CD8-positive, alpha-beta T cell (primary cell): ENCODE measurements at places on chromosomes 2 and 18.

DNA sequence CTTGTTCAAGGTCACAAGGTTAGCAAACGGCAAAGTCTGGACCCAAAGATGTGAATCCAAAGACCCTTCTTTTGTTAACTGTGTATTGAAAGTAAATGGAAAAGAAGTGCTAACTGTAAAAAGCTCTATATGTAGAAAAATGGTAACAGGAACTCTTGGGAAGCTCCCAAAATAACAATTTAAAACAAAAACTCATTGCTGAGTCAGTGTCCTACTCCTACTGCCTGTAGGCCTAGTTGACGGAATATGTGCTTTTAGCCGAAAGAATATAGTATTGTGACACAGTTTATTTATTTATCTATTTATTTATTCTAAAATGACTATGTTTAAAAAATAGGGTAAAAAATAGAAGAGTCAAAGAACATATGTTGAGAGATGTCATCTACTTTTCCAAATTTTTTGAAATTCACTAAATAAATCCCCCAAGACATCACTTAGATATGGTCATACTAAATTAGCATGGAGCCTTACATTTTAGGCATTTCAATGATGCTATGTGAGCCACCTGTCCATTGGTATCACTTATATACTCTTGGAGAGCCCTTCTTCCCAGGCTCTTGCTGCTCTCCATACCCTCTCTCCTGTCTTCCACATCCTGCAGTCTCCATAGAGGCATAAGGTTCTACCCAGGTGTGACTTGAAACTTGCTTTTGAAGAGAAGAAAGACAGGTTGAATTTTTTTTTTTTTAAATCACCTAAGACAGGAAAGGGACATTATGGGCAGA lies 13.7 kb downstream of the COL5A2 start:
- DNase-seq: no peak

DNA sequence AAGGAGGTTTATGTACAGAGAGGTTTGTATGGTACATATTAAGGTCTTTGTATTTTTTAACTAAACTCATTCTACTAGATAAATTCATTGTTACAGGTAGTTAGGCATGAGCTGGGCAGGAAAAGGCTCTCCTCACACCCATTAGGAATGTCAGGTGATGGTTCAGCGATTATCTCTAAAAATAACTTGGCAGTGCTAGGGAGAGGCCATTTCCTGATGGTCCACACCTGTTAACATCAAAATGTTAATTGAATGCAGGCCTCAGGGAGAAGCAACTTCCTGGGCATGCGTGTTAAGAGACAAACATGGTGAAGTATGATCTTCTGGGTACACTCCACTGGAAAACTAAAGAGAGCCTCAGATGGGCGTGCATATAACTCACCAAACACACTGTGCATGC lies 73.6 kb downstream of the ARL6IP6 start:
- no peak for DNase-seq

- DNase-seq: no peak
Measured at GRCh38 chr18:29309366-29309765, 1132.4 kb upstream of the CDH2 start.

DNA sequence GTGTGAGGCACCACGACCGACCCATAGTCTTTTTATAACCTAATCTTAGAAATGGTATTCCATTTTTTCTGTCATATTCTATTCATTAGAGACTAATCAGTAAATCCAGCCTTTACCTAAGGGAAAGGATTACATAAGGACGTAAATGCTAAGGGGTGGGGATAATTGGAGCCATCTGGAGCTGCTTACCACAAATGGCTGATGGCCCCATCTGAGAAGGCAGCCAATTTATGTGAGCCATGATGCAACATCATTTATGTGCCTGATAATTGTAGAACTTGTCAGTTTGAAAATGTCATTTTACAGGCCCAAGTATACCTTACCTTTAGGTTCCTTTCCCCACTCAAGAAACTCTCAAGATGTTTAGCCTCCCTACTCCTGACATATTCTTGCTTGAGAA lies 44.0 kb downstream of the ARHGEF33 start:
- DNase-seq: no peak

DNA sequence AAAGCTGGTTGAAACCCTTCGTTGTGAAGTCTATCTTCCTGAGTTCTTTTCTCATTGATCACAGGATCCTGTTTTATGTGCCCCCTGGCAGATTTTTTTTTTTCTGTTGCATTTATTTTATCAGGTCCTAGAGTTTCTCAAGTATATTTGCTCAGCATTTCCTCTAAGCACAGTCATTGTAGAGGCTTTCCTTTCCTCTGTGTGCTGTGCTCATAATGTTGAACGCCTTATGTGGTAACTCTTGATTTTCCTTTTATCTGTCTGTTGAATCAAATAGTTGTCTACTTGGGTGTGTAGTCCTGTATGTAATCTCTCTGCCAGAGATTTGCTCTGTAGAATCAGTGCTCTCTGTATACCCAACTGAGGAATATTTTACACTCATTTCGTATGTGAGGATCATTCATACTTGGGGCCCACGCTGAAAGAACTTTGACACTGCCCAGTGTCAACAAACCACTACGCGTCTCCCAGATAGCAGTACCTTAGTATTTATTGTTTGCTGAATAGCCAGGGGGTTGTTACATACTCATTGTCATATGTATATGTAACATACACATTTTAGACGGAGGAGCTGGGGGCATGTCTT lies 118.2 kb downstream of the CTNNA2 start:
- no peak for DNase-seq

DNA sequence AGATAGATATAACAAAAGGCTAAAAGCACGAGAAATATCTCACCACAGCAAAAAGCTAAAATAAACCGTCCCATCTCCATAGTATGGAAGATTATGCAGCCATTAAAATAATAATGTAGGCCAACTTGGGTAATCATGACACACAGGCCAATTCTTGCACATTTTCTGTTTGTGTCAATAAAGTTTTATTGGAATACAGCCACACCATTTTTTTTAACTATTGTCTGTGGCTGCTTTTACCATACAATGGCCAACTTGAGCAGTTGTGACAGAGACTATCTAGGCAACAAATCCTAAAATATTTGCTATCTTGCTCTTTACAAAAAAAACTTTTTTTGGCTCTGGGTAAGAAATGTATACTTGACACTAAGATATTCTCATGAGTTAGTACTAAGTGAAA lies 212.5 kb downstream of the LRRTM4 start:
- DNase-seq: no peak

- DNase-seq: no peak
Measured at GRCh38 chr2:37201208-37201607, 4.9 kb downstream of the CEBPZOS start.

DNA sequence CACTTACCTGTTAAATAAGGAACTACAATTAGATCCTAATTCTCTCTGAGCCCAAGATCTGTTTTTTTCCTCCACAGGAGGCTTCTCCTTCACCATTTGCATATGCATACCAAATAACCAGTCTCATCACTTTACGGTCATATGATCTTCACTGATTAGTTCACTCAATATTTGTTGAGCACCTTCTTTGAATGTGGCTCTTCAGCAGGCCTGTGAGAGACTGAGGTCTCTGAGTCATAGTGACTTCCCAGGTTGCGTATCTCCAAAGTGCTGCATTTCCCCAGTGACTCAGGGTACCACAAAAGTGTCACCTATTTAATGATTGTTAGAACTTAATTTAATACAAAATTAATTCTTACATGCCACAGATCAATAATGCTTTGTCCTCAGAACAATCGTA lies 108.8 kb upstream of the TRIB2 start:
- no peak for DNase-seq

DNA sequence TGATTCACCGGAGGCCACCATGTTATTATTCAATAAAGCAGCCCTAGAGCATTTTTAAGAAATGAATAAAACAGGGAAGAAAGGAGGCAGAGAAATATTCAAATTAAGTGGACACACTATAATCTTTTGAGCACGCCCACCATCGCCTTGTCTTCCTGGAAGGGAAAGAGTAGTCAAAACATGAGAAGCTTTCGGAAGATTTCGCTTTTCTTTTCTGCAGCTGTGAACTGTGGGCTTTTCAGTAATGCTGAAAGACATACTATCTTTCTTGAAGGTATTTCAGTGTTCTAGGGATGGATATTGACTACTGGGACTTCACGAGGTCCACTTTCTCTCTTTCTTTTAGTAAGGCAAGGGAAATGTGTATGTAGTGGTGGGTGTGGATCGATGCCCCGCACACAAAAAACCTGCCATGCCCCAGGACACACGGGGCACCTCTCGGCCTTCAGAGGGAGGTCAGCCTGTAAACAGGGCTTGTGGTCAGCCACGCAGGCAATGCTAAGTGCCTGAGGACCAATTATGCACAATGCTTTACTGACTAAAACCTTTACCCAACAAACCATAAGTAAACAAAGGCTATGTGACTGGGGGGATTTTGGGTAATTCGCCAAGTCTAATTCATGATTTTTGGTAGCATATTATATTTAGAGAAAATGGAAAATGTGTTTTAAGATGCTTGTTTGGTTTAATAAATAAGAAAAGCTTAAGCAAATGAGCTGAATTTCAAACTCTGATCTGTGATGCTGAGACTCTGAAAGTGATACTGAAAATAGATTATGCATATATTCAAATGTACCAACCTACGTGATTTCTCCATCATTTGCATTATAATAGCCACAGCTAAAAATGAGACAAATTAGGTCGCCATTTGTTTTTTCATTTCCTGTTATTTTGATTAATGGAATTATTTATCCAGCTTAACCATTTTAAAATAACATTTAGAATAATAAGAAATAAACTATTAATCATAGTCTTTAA lies 130.5 kb downstream of the ZNF516 start:
- DNase-seq: no peak
